ENCODE measurements at places on chromosomes 4 and X.

DNA sequence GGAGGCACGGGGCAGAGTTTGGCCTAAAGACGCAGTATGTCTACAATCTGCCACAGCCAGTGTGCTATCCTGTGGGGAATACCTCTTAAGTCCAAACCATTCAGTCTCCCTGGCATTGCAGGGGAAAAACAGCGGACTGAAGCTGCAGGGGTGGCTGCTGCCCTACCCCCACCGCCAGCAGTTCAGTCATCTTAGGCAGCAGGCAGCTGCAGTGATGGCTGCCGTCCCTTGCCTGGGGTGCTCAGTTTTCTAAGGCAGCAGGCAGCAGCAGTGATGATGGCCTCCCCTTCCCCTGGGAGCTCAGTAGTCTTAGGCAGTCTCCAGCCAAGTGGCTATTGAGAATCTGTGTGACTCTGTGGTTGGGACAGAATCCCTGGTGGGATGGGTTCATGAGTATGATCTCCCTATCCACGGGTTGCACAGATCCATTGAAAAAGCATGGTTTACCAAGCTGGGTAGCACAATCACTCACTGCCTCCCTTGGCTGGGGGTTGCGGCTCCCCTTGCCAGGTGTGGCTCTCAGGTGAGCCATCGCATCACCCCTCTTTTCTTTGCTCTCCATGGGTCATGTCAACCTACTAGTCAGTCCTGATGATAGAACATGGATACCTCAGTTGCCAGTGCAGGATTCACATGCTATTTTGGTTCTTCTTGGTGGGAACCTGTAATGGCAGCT is 48.9 kb upstream of the GRID2 start:
- no peak for DNase-seq

GRCh38 chrX:49242545-49243066 is 7.3 kb downstream of the CCDC22 start:
- DNase-seq: no peak

DNA sequence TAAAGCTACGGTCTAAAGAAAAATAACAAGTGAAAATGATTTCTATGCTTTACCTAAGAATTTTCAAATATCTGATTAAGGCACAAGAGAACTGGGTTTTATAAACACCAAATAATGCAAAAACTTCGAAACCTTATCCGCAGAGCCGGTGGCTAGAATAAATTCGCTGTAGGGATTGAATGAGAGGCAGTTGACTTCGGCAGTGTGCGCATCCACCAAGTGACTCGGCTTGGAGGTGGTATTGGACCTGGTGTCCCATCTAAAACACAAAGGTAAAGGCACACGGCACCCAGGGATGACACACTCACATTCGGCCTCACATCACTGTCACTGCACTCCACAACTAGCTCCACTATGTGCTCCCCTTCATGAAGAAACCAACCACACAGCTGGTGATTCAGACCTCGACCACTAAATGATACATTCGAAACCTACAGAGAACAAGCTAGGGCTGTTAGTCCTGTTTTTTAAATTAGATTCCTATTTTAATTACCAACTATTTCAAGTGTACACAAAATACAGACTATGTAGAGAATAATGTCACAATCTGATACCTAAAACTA is 17.5 kb downstream of the RBBP7 start:
- no peak for DNase-seq

DNA sequence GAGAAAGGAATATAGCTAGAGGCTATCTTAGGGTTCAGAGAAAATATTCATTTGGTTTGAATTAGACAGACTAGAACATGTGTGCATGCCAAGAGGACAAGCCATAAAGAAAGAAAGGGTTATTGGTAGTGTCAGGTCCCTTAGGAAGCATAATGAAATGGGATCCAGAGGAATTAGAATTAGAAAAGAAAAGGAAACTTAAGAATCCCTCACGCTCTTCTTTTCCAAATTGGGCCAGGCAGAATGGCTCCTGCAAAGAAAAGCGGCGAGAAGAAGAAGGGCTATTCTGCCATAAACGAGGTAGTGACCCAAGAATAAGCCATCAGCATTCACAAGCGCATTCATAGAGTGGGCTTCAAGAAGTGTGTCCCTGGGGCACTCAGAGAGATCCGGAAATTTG is 4.9 kb upstream of the ABCG2 start:
- DNase-seq: no peak

GRCh38 chrX:153386097-153386496 is 15.1 kb downstream of the PNMA6E start:
- no peak for DNase-seq

DNA sequence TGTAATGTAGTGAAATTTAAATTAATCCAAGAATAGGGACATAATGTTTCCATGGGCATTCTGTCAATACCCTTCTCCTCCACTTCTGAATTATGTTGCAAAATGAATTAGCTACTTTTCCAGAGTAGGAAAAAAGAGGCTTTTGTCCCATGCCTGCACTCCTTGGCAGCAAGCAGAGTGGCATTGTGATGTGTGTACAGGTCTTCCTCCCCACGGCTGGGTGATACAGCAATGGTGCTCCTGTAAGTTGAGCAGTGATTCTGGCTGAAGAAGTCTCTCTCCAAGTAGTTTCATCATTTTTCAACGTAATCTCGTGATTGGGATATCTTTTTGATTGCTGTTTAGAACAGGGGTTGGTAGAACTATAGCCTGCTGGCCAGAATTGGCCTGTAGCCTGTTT is 59.9 kb downstream of the KIT start:
- no peak for DNase-seq

DNA sequence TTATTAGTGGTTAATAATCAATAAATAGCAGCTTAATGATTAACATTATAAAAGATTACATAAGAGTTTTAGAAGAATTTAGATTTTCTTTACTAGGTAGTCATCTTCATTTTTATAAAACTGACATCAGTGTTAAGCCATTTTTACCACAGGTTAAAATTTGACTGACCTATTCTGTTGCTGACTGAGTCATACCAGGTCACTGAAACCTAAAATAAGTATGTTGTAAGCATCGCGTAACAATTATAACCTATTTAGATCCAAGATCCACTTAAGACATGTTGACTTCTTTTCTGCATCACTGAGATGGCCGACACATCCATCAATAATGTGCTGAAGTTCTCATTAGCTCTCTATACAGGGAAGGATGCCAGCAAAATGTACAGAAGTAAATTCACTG is 36.7 kb downstream of the ARX start:
- no peak for DNase-seq

GRCh38 chrX:10360116-10360515 is 203.3 kb downstream of the CLCN4 start:
- no peak for DNase-seq

GRCh38 chr4:166014411-166014810 is 141.4 kb downstream of the TLL1 start:
- DNase-seq: no peak

DNA sequence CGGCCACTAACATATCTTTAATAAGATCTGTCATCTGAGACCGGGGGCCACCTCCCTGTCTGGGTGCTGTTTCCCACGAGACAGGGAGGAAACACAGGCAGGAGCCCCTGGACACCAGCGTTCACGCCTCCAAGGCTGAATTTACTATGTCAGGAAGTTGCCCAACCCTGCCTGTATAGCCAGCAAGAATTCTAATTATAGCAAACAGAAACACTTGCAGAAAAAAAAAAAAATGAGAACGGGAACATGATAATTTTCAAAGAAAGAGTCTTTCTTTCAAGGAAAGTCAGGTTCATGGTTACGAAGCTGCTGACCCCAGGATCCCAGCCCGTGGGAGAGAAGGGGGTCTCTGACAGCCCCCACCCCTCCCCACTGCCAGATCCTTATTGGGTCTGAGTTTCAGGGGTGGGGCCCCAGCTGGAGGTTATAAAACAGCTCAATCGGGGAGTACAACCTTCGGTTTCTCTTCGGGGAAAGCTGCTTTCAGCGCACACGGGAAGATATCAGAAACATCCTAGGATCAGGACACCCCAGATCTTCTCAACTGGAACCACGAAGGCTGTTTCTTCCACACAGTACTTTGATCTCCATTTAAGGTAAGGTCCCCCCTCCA is at the start of gene IL3RA:
TSS of gene IL3RA (plus strand) at position 455 of the 613 bp plus-strand sequence. CDS start 4,981 bp downstream, outside the sequence.
- no peak for DNase-seq

DNA sequence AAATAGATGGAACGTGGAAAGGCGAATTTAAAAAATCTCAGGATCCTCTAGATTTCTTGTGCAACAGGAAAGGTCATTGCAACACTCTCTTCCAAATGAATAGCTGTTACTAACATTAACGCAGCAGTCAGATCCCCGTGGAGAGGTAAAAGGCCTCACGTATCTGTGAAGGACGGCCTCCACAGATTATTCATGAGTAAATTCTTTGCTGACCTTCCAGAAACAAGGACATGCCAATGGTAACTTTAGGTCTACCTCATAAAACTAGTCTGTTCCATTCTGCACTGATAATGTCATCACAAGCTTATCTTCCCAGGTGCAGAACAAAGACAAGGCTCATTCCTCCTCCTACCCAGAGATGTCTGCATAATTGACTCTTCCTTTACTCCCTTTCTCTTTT is 16.1 kb upstream of the REPS2 start:
- no peak for DNase-seq

DNA sequence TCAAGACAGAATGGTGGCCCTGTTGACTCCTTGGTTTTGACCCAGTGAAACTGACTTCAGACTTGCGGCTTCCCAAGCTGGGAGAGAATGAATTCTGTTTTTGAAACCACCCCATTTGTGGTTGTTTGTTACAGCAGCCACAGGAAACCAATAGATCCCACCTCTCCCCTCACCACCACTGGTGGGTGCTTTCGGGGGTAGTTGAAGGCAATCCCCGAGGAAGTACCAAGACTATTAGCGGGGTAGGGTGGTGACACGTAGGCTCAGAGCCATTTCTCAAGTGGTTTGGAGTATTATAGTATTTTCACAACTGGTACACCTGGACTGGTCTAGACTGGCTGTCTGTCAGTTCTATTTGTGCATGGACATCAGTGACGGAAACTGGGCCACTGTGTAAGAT is 189.1 kb upstream of the RBPJ start:
- no peak for DNase-seq
